BJ (cell line): ENCODE measurements at places on chromosomes 11 and 22.

DNA sequence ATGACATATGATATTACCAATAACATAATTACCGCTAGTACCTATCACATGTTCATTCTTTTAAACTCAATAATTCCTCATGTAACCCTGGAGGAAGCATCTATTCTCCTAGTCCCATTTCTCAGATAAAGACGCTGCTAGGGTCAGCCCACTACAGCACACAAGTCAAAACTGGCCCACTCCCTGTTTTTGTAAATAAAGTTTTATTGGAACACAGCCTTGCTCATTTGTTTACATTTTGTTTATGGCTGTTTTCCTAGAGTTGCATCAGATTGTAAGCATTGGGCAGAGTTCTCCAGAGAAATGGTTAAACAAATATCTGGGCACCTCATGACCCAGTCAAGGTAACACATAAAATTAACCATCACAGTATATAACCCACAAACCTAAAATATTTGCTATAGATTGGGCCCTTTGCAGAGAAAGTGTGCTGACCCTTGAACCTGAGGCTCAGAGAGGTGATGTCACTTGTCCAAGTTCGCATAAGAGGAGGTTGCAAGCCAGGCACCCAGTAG is 36.8 kb downstream of the MN1 start:
- DNase-seq, result no peak

DNA sequence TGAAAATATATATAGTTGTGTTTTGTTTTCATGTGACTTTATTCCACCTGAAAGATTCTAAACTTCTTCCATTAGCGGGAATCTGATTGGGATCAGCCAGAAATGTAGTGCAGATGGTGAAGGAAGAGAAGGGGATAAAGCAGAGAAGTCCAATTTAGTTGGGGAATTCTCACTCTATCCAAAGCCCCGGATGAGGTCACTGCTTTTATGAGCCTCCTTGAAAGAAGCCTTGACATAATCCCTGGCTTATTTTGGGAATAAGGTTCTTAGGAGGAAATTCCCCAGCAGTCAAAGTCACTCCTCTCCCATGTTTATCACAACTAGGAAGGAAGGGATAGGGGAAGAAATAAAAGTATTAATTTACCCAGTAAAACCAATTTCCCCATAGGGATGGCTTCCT is 41.1 kb downstream of the OSBP start:
- DNase-seq, result peak; percentile 57

GRCh38 chr11:114172055-114172861 is 112.7 kb downstream of the ZBTB16 start:
- no peak for DNase-seq

GRCh38 chr22:30667107-30667493 is 575 bp downstream of the DUSP18 start:
- no peak for DNase-seq

DNA sequence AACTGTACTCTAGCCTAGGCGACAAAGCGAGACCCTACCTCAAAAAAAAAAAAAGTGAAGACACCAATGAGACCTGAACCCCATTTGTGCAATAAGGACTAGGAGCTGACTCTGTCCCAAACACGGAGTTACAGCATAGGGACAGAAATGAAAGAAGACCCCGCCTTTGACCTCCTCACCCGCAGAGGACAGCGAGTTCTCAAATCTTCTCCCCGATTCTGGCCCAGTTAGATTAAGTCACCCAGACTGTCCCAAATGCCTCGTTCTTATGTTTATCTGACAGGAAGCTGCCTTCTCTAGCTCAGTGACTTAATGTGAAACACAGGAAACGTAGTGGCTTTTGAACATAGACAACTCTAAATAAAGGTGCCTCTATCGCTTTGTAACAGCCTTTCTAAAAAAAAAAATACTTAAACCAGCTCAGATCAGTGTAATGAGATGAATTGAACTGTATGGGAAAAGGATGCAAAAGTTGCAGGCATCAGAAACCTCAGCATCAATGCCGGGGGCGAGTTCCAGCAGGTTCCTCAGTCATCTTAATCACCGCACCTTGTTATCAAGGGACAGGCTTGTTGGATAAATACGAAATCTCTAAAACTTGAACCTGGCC is 10.6 kb downstream of the MYH9 start:
- no peak for DNase-seq

GRCh38 chr22:31650391-31650790 is 11.6 kb downstream of the PISD start:
- DNase-seq, result peak; percentile 61

DNA sequence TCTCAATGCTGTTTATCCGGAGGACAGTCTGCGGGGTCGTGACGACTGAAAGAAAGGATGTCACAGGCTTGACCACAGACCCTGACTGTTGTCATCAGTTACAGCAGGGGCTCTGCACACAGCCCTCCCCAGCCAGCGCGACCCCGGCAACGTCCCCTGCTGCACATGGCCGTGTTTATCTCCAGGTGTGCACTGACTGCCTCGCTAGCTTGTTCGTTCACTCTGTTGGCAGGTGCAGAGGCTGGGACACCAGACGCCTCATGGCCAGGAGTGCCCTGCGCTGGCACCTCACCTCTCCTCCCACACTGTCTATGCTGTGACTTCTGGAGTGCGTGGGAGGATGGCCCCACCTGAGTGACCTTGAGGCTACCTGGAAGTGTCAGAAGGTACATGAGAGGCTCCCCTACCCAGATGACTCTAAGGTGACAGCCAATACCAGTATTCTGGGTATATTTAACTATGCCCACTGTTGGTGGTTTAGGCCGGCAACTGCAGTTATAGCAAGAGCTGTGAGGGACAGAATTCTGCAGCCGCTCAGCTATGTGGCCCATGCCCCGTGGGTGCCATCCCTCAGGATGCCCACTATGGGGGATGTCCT is 12.2 kb downstream of the MRPL21 start:
- DNase-seq, result no peak

DNA sequence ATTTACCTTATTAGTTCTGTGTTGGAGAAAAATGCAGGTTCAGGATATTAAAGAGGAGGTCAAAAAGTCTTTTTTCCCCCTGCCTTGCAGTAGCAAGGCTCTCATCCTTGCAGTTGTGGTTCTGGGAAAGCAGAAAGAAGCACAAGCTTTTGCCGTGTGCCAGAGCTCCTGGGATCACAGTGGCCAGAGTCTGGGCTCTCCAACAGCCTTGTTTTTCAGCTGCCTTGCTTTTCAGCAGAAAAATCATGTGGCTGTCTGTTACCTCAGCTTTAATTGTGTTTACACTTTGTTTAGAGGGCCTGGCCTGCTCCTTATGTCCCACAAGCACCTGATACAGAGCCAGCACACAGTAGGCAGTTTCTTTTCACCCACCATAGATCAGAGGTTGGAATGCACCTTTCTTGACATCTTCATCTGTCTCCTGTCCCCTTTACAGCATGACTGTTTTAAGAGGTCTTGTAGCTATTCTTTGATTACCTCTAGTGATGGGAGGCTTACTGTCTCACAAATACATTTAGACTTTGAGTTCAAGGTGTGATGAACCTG is 67.5 kb downstream of the TEAD1 start:
- no peak for DNase-seq

GRCh38 chr11:83641511-83641910 is 355.3 kb upstream of the CCDC90B start:
- peak; percentile 28 for DNase-seq

GRCh38 chr11:4181782-4182721 is 87.5 kb downstream of the RRM1 start:
- no peak for DNase-seq

- DNase-seq, result no peak
Measured at GRCh38 chr11:12810568-12810894, 136.3 kb downstream of the TEAD1 start.

DNA sequence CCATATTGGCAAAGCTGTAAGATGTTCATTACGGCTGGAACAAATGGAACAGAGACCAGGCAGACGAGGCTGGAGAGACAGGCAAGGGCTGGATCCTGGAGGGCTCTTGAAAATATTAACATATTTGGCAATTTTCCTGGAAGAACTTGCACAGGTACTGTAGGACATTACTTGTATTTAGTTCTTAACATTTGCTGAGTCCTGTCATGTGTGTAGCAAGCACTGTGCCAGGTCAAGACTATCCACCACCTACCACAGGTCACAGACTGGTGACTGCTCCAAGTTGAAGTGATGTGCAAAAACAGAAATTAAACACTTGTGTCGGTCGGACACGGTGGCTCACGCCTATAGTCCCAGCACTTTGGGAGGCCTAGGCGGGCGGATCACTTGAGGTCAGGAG is 58.7 kb upstream of the TNRC6B start:
- DNase-seq, result no peak

DNA sequence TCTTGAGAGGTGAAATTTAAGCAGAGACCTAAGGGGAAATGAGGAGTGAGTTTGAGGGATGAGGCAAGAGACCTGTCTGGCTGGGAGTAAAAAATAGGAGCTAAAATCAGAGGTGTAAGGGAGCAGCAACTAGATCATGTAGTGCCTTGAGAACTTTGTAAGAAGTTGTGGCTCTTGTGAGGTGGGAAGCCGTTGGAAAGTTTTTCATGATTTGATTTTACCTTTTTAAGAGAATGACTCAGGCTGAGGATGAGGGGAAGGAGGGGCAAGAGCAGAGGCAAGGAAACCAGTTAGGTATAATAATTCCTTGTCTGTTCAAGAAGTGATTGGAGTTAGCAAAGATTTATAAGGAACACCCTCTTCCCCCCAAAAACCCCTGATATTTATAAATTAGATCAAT is 25.8 kb downstream of the QSER1 start:
- DNase-seq, result no peak

DNA sequence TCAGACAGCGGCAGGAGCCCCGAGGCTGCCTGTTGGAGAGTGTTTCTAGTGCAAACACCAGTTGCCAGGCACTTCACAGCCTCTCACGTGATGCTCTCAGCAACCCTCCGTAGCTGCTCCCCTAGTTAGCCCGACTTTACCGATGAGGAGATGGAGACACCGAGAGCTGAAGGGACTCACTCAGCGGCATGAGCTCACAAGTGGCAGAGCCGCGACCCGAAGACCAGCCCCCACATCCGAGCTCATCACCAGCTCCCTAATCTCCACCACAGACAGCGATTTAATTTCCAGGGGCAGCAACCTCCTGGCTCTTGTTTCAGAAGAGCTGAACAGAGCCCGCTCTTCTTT is 28.7 kb upstream of the RTL6 start:
- no peak for DNase-seq

DNA sequence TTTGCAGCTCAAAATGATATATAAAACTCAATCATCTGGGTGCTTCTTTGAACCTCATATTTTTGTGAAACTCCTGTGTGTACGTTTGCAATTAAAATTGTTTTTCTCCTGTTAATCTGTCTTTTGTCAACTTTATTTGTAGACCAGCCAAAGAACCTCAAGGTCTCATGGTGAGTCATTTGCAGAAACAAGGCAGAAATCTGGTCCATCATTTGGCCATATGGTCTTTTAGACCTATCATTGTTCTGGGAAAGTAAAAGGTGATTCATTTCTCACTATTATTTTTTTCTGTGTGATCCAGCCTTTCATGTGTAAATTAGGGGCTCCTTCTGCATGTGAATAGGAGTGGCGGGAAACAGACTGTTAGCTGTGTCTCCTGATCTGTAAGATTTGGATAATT is 399.1 kb upstream of the DDI1 start:
- no peak for DNase-seq

DNA sequence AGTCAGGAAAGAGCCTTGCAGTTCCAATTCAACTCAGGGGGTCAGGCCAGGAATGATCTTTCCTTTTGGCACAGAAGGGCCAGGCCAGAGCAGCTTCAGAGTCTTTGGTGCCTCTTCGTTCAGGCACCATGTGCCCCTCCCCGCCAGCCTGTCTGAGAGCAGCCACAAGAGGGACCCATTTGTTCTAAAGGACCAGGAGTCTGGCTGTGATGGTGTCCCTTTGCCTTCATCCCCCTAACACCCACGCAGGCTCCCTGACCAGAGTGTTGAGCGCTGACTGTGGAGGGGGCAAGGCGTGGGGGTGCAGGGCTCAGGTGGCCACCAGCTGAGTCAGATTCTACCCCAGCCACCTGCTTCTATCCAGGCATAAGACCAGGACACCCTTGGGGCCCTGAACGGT is 156.4 kb downstream of the TTC17 start:
- no peak for DNase-seq

- DNase-seq, result no peak
Measured at GRCh38 chr11:46901156-46901555, 17.2 kb downstream of the LRP4 start.

DNA sequence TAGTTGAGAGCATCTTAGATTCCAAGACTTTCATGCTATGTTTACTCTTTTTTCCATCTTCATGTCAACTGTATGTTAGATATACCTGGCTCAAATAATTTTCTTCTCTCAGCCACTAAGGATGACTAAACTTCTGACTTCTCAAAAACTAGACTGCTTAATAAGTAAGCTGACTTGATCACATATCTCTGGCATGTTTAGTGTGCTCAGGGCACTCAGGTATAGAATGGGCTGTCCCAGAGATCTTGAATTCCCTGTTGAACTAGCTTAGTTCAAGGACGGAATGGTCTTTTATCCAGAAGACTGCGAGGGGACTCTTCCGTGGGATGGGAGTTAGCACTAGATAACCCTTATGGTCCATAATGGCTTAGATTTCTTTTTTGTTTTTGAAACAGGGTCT is 13.0 kb downstream of the NEU3 start:
- no peak for DNase-seq

DNA sequence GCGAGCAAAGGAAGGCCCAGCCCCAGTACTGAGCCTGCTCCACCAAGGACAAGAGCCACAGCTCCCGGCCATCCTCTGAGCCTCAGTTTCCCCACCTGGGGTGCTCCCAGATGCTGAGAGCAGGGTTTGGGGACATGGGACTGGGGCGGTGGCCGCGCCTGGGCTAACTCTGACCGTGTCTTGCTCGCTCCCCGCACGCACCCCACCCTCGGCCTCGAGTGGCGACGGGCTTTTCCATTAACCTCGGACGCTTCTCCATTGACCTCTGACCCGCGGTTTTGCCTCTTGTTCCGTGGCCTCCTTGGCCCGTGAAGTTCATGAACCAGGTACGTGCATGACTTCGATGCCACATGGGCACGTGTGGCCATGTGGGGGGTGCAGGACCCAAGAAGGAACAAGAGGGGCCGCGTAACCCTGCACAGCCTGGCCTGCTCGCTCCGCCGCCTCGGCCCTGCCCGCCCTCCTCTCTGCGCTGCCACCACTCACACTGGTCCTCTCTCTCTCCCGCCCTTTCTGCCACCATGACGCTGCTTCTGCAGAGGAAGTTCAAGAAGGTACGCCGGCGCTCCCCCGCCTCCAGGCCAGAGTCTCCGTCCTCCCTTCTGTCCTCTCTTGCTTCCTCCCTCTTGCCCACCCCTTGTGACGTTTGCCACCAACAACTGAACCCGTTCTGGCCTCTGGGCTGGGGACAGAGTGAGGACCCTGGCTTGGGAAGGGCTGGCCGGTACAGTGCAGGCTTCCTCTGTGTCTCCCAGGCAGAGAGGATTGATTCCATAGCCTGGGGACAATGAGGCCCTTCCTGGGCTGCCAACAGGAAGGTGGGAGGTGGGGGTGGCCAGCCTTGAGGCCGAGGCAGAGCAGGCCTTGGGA is 6.9 kb downstream of the TNNT3 start:
- no peak for DNase-seq

DNA sequence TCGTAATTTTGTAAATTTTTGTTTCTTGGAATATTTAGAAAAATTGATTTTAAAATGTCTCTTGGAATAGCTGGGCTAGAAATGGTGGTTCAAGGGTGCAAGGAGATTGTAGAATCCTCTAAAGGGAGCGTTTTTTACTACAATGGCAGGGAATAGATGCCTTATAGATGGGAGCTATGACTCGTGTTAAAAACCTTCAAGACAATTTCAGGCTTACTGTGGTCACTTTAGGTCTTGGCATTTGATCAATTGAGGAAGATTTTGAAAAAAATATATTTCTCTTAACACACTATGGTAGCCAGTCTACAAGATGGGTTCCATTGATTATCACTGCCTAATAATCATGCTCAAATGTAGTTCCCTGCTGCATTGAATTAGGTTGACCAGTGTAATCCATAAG is 25.0 kb downstream of the METTL15 start:
- no peak for DNase-seq
